Heart right ventricle (tissue), 16 donors: ENCODE measurements at places on chromosomes 13 and 19. TPM values are rescaled to one million over a fixed set of nuclear protein-coding genes. Genes with fewer than 3 reads are reported as not detected.

Gene TPTE2
- polyA plus RNA-seq = not detected

Gene ALDH16A1
- 17.8 TPM for polyA plus RNA-seq

Gene OLFM2
- polyA plus RNA-seq = 8.0 TPM

Gene ZBTB32
- not detected for polyA plus RNA-seq

DNA sequence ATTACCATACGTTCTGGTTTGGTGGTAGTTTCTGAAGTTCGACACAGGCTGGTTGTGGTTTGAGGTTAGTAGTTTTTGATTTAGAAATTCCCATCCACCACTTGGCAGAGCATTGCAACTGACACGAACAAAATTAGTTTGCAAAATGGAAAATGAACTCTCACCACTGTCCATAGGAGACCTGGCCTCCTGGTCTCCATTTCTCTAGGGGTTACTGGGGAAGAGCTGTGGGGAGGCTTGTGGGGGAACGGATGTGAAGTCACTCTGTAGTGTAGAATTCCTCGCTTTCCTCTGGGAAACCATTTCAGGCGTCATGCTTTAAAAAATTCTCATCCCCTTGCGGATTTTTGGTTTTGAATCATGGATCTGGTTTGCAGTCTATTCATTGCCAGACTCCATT lies 321.5 kb upstream of the MAB21L1 start:
- no peak for DNase-seq

Gene KIR2DL3
- not detected for polyA plus RNA-seq

Gene CBY2
- polyA plus RNA-seq = not detected

DNA sequence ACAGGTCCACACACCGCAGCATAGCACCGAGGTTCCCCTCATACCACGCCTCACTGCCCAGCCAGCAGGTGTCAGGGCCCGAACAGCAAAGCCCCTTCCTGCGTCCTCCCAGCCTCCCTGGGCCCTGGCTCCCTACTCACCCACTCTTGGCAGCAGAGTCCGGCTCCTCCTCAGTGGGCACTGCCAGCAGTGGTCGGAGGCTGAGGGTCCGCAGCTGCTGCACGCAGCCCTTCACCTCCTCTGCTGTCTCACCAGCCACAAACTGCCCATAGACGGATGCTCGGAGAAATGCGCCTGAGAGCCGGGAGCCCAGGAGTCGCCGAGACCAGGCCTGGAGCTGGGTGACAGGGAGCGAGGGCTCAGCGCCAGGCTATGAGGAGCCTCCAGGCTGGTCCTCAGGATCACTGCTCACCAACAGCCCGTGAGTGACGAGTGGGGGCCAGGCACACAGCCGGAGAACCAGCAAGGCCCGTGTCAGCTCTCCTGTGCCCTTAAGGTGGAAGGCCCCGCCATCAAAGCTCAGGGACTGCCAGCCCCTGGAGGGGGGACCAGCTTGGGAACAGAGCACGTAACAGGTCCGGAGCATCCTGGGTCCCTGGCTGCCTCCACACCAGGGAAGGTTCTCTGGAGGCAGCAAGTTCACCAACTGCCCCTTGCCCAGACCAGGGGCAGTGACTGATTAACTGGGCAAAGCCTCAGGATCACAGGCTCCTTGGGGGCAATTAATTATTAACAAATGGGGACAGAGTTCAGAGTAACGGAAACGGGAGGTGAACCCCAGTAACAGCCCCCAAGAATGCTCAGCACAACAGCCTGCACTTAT lies at the start of gene PRODH2:
Gene PRODH2, minus strand, starts transcription at position 626 of the 823 bp plus-strand sequence. Its CDS starts 40 bp downstream, at position 586.
- no peak for DNase-seq

Gene ZNF723
- not detected for polyA plus RNA-seq

Gene PPP1R13L
- polyA plus RNA-seq = 85.2 TPM

DNA sequence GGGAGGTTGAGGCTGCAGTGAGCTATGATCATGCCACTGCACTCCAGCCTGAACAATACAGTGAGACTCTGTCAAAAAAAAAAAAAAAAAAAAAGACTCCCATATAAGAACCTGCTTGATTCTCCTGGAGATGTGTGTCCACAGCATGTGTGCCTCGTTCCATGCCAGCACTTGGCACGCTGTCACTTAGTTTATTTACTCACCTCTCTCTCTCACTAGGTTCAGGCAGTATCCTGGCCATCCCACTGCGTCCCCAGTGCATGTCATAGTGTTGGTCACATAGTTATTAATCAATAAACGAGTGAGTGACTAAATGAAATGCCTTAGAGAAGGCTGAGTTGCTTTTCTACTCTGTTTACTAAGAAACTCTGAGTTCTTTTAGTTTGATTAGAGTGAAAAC lies 79.1 kb upstream of the GPR12 start:
- no peak for DNase-seq

DNA sequence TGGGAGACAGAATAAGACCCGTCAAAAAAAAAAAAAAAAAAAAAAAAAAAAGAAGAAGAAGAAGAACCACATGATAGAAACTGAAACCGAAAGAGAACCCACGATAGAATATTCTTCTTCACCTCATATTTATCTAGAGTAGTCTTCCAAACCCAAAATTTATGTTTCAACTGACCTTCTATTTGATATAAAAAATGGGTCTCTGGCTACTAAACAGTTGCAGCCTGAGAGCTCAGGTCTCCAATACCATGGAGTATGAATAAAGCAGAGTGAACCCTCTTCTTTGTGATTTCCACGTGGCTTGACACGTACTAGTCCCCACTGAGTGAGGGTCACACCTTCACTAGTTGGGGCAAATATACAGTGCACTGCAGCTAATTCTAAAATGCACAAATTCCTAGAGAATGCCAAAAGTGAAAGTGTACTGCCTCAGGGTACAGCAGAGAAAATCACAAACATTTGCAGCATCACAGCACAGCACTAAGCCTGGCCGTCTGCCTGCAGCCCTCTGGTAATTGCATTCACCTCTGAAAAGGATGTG lies 30.8 kb upstream of the RFC3 start:
- DNase-seq = no peak

DNA sequence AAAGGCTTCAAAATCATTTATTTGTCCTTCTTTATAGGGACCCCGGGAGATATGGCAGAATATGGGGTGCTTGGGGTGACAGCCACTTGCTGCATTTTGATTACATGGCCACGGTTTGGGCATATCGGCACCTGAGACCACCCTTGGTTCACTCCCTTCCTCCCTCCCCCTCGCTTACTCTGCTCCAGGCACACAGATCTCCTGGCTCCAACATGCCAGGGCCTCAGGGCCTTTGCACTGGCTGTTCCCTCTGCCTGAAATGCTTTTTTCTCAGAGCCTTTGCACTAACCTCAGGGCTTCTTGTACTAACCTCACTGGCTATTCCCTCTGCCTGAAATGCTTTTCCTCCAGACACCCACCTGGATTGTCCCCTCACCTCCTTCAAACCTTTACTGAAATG lies 23.8 kb downstream of the VAV1 start:
- no peak for DNase-seq

Gene MCEMP1
- polyA plus RNA-seq = 0.71 TPM

GRCh38 chr13:58056426-58056825 lies 424.9 kb downstream of the PCDH17 start:
- DNase-seq = no peak

GRCh38 chr19:50434525-50434924 lies 1.8 kb downstream of the MYBPC2 start:
- no peak for DNase-seq

- no peak for DNase-seq
Measured at GRCh38 chr13:72884101-72884500, 102.2 kb downstream of the PIBF1 start.

DNA sequence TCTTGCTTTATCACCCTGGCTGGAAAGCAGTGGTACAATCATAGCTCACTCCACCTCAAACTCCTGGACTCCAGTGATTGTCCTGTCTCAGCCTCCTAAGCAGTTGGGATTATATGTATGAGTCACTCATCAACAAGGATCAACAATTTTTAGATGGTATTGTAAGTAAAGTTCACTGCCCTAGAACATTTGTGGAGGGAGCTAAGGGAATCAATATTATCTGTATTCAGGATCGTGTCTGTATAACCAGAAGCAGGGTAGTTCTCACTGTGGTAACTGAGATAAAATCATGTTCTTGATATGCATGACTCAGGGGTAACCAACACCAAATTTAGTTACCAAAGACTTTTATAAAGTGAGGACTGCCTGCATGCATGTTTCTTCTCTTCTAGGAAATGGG lies 27.0 kb downstream of the ZMYM5 start:
- DNase-seq = no peak

Gene ADPRHL1
- polyA plus RNA-seq = 163 TPM

DNA sequence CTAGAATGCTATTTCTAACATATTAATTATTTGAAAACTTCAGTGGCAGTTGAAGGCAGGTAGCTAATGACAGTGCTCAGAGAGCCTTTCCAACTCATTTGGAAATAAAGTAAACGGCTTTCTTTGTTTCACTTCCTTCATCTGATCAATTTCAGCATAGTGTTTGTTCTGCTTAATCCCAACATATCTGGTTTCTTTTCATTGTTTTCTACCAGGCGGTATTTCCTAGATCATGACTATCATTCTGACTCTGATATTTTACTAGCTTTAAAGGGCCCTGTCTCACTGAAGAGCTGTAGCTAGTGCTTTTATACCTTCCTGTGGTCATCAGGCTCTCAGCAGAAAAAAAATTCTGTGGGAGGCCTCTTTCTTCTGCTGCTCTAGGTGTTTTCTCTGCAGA lies 178.6 kb downstream of the RBM26 start:
- no peak for DNase-seq

- no peak for DNase-seq
Measured at GRCh38 chr13:91546900-91547299, 148.5 kb downstream of the GPC5 start.

GRCh38 chr13:45859705-45860104 lies 8.2 kb upstream of the SIAH3 start:
- DNase-seq = no peak

Gene KLK3
- not detected for polyA plus RNA-seq

Gene ZNF28
- polyA plus RNA-seq = 2.9 TPM

- DNase-seq = no peak
Measured at GRCh38 chr19:23183251-23183650, 66.4 kb downstream of the ZNF730 start.

Gene HTR2A
- polyA plus RNA-seq = 0.03 TPM

GRCh38 chr19:40279761-40280607 lies 5.2 kb downstream of the AKT2 start:
- no peak for DNase-seq

Gene ZNF99
- polyA plus RNA-seq = 0.15 TPM

DNA sequence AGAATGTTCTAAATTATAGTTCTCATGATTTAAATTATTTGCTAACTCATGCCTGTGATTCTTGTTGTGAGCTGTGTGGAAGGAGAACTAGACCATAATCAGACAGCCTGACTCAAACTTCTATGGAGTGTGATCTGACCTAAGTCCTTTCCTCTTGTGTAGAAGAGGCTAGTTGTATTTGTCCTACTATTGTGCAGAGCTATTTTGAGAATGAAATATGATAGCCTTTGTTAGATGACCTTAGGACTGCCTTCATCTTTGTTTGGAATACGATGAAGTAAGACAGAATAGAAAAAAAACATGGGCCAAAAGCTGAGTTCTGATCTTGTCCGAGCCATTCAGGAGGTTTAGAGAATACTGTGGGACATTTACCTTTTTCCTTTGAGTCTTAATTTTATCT lies 119.4 kb downstream of the STOML3 start:
- no peak for DNase-seq

DNA sequence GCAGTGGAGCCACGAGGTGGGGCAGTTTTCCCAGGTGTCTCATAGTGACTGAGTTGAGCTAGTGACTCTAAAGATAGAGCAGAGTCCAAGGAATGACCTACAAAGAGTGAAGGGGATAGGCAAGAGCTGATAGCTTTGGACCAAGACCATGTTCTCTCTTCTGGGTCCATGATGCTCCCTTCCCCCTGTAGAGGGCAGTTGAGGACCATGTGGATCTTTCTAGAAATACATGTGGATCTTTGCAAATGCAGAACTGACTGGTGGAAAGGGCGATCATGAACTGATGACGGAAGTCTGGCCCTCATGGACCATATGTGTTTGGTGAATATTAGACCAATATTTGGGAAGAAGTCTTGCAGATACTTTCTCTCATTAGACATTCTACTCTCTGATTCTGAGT lies 6.9 kb downstream of the PSG1 start:
- no peak for DNase-seq

DNA sequence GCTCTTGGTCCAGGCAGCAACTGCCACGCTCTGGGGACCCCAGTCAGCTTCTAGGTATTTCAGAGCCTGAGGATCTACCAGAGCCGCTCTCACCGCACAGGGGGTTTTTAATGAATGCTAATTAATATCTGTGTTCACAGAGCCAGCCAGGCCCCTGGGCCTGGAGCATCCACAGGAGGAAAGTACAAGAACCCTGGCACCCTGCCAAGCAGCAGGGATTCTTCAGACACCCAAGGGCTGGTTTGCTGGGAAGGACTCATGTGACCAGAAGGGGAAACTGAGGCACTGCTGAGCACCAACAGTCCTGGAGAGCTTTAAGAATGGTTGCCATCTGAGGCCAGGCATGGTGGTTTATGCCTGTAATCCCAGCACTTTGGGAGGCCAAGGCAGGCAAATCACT lies 38.0 kb upstream of the ADGRE5 start:
- DNase-seq = no peak

Gene SERP2
- polyA plus RNA-seq = 10.2 TPM

Gene PDX1
- polyA plus RNA-seq = not detected

GRCh38 chr13:74027161-74027779 lies 106.9 kb downstream of the KLF12 start:
- DNase-seq = no peak

Gene SYDE1
- polyA plus RNA-seq = 9.4 TPM

GRCh38 chr13:24141333-24141910 lies 19.1 kb upstream of the SPATA13 start:
- DNase-seq = no peak

Gene GPR12
- polyA plus RNA-seq = 0.22 TPM

DNA sequence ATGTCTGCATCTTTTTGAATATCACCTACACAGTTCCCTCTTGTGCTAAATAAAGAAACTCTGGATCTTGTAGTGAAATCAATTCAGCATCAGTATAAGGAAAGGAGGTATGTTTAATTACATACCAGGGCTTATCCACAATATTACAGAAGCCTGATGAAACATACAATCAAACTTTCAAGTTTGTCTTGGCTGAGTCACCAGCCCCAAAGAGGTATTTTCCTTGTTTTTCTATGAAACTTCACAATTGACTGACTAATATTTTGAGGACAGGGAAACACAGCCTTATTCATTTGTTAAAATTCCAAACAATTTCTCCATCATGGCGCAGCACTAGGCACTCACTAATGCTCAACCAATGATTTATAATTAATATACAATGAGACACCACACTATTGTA lies 952.4 kb downstream of the PCDH17 start:
- no peak for DNase-seq

DNA sequence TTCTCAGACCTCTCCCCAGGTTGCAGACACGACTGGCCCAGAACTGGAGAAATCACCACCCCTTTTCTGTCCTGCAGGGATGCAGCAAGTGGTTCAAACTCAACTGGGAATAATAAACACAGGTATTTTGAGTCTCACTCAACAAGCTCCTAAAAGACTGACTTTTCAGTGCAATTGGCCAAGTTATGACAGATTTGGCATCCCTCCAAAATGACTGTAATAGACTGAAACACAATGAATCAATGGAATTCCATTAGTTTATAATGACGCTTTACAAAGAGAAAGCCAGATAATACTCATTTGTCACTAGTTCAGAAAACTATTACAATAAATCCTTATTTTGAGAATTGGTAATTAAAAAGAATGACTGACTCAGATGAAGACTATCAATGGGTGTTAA lies 38.1 kb downstream of the MIPEP start:
- DNase-seq = no peak

Gene DAND5
- polyA plus RNA-seq = 4.2 TPM

Gene HIF3A
- polyA plus RNA-seq = 49.3 TPM

- DNase-seq = no peak
Measured at GRCh38 chr19:5050067-5050656, 81.2 kb downstream of the KDM4B start.

Gene OLFM4
- 0.51 TPM for polyA plus RNA-seq
